ENCODE measurements at places on chromosomes 12 and 14.

DNA sequence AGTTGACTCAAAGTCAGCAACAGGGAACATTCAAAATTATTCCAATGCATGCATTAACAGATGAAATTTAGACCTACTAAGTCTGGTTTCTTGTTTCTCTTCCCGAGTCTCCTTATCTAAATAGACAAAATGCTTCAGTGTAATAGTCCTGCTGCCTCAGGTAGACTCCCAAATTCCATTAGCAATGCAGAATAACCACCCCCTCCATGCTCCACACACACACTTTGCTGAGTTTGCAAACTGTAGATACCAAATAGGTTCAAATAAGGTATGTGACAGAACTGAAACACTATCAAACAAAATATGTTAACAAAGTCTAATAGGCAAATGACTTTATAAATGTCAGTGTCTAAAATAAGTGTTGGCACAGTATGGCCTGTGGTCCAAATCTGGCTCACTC lies 451.1 kb upstream of the SOX5 start:
- DNase-seq: no peak

DNA sequence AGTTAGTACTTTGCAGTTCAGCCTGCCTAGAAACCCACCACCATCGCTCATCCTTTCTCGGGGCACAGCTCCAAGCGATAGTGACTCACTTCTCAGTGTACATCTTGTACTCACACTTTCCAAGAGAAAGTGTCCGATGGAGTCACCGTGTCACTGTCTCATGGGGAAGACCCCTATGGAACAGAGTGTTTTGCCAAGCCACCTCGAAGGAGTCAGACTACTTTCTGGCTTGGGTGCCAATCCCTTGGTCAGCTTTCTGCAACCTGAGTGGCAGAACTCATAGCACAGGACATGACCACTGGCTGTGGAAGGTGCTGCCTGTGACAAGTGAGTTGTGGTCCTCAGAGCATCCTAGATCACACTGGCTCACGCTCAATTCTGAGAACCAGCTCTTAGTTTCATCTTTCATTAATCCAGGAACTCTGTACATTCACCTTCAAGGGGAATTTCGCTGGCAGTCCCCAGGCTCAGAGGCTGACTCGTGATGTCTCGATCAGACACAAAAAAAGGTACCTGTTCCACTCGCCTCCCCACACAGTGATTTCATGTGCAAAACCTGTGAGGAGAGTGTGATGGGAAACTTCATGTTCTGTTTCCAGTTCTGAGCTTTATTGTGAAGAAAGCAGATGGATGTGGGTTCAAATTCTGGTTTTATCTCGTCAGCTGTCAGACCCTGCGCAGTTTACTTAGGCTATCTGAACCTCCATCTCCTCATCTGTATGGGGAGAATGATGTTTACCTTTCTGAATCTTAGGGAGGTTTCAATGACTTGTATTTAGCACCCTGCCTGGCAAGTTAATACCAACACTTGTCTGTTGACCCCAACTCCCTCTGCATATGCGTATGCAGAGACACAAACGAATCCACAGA lies 127.3 kb upstream of the CCND2 start:
- no peak for DNase-seq

GRCh38 chr12:111457071-111457470 lies 51.3 kb downstream of the SH2B3 start:
- no peak for DNase-seq

DNA sequence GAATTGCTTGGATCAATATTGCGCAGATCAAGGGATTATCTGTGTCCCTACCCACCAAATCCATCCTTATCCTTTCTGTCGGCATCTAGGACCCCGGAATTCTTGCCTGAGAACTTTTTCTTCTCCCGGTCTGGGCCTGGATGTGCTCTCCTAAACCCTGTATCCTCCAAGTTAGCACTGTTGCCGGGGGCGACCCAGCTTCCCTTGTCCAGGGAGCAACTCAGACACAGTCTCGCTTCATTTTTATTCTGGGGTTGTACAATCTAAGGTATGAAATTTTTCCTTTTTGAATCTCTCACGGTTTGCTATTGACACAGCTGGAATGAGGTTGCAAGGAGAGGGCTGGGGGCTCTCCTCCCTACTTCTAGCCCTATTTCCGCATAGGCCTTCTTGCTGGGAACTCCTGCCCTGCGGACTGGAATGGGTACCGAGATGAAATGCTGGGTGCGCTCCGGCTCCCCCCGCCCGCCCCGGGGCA lies 403 bp upstream of the PNP start:
- DNase-seq: no peak

DNA sequence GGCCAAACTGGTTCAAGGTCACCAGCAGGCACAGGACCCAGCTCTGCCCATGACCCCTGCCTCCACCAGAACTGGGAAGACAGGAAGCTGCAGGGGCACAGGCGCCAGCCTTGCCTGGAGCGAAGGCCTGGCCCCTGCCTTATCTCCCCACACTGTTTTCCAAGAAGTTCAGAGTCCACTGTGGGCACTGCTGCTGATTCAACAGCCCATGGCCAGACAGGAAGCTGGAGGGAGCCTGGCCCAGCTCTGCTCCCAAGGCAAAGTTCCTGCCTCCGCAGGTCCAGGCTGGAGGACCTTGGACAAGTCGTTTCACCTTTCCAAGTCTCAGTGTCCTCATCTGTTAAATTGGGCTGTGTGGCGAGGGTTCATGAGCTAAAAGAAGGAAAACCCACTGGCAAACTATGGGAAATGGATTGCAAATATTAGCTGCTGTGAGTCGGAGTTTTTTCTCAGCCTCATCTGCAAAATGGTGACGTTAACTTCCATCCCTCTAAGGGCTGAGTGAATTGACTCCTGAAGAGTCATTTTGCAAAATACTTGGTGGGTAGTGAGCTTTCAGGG lies 1.2 kb downstream of the PHETA1 start:
- DNase-seq: no peak

DNA sequence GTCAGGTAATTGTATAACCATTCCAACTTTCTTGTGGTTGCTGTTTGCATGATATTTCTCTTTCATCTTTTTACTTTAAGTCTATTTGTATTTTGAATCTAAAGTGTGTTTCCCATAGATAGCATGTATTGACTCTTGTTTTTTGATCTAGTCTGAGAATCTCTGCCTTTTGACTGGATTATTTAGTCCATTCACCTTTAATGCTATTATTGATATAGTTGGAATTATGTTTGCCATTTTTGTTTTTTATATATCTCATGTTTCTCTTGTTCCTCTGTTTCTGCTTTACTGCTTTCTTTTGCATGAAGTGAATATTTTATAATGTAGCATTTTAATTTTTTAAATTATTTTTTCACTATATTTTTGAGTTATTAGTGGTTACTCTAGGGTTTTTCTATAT lies 103.9 kb upstream of the PMCH start:
- DNase-seq: no peak

DNA sequence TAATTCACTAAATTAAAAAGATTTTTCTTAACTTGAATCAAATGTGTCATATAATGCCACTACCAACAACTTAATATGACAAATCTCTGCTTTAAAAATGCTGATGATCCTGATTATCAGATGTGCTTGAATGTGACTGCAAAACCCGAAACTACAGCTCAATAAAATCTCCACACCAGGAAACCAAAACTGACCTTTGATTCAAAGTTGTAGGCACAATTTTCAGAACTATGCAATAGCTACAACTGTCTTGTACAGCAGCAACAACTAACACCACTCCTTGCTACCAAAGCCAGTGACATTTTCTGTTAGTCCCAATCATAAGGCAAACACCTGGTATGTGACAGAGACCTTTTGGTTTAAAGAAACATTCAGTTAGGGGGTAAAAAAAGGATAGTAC lies 147.3 kb downstream of the CEP83 start:
- no peak for DNase-seq

DNA sequence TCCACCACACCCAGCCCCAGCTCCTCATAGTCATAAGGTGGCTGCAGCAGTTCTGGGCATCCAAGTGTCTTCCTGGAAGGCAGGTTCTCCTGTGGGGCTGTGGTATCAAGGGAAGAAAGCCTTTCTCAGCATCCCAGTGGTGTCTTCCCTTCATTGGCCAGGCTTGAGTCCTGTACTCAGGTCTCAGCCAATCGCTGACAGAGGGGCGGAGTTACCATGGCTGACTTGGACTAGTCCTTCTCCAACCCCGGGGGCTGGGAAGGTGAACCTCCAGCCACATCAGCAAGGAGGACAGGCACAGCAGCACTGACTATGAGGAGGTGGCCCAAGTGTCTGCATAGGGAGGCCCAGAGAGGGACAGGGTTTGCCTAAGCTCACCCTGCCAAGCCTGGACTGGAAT lies 64.0 kb upstream of the SLC24A4 start:
- no peak for DNase-seq

DNA sequence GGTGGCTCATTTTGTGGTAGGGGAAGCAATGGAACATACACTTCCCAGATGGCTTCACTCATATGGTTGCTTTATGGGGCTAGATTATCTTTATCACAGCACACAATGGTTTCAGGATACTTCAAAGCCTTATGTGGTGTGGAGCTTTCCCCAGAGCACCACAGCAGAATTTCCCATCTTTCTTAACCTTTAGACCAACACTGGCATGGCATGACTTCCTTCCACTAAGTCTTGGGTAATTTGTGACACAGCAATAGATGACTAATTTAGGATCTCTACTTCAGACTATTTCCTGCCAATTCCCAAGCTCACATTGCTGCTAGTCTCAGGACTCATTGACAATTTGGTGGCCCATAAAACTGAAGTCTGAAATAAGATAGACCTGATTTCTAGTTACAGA lies 36.9 kb upstream of the DCN start:
- DNase-seq: no peak

GRCh38 chr14:29803045-29803444 lies 124.6 kb downstream of the PRKD1 start:
- no peak for DNase-seq

Data from SW 1271 (cell line).